Inflammatory macrophage treated with lipopolysaccharide for 4 hours (primary cell): ENCODE measurements at places on chromosomes 6 and 20.

DNA sequence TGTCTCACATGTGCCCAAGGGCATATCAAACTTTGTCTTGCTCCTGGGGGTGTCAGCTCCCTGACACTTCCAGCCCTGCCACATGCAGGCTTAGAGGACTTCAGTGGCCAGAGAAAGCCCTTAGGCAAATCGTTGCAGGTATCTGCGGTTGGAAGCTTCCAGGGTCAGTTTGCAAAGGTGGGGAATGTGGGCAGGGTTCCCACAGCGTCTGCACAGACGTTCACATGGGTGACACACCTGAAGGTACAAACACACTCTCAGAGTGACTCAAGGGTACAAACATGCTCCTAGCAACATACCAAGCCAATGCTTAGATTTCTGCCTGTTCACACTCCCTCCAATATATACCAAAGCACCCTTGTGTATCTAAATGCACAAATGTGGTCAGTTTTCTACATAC, 30.0 kb downstream of the VSTM2L start:
- no peak for DNase-seq

DNA sequence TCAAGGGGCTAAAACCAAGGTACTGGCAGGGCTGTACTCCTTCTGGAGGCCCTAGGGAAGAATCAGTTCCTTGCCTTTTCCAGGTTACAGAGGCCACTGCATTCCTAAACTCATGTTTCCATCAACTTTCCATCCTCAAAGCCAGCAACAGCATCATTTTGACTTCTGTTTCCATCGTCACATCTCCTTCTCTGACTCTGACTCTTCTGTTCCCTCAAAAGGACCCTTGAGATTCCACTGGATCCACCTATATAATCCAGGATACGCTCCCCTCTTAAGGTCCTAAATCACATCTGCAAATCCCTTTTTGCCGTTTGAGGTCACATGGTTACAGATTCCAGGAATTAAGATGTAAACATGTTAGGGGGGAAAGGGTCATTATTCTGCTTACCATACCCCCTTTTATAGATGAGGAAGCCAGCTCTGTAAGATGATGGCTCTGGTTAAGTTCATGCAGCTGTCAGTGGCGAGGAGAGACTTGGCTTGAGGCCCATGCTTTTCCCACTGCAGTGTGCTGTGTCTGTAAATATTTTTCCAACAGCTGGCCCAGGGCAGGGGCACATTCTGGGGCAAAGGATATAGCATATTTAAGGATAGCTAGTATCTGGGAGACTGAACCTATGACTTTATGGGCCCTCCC, 114.6 kb downstream of the TNFRSF21 start:
- DNase-seq = no peak

DNA sequence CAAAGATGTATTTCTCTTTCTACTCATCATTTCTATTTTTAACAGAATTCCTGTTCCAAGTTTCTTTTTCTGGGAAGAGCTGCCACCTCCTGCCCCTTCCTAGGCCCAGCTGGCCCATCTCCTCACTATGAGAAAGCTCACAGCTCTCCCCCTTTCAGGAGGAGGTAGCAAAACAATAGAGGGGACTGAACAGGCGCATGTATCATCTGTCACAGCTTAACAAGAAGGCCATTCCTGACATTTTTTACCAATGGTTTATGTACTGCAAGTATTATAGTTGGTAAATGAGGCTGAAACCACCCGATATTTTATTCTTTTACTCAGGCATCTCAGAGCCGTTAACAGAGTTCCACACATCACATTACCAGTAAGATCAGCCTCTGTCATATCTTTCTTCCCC, 103.7 kb upstream of the MTHFD1L start:
- DNase-seq = no peak

DNA sequence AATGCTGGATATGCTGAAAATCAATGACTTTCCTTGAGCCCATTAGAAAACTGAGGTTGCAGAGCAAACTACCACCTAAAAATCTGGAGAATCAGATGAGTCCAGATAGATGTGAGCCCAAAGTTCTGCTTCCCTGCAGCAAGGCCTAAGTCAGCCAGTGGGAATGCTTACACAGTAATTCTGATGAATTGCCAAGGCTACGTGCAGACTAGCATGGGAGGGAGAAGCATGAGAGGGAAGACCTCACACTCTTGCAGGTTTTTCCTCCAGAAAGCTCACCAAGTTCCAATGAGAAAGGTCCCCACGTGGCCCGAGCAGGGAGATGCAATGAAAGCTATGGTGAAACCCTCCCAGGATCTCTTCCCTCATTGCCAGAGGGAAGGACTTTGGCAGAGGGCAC, 104.8 kb upstream of the SIRPA start:
- DNase-seq = no peak

- DNase-seq = no peak
Measured at GRCh38 chr20:50528804-50529351, 18.7 kb downstream of the PTPN1 start.

- peak; percentile 64 for DNase-seq
Measured at GRCh38 chr6:43644940-43645612, at the start of gene RSPH9. Gene RSPH9 (plus strand): TSS chr6:43645036. CDS start chr6:43645099, 63 bp downstream.

DNA sequence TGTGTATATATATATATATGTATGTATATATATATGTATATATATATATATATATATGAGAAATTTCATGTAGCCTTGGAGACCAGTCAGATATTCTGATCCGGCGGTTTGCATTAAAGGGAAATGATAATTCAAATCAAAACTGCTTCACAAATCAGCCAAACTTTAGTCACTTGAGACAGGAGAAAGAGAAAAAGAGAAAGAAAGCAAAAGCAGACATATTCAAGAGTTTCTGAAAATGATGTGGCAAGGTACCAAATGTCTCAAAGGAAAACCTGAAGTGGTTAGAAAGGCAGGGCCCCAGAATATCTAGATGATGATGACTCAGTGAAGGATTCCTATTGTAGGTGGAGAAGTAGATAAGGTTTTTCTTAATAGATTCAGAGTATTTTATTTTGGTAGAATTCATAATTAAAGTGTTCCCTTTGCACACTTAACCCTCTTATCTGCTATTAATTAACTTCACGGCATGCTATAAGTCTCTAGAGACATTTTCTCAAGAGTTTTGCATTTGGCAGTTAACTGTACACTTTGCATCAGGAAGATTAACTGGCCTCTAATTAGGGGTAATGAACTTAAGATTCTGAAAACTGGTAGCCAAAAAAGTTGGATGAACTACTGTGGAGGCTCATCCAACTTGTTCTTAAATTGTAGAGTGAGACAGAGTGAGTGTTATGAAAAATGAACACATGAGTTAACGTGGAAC, 50.1 kb upstream of the ASF1A start:
- peak; percentile 4 for DNase-seq

DNA sequence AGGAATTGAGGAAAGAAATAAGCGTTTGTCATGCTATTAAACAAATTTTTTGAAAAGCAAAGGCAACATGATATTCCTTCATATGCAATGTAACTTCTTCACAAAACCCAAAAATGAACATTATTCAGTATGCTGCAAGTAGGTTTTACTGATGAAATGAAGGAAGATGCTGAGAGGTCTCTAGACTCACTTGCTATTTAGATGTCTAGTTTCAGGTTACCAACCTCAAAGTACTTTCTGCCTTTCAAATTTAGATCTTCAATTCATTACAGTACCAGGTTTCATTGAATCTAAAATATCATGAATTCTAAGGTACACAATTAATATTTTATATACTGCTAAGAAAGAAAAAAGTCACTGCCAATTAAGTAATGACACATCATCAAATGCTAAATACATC, 39.9 kb downstream of the MYO6 start:
- DNase-seq = no peak

DNA sequence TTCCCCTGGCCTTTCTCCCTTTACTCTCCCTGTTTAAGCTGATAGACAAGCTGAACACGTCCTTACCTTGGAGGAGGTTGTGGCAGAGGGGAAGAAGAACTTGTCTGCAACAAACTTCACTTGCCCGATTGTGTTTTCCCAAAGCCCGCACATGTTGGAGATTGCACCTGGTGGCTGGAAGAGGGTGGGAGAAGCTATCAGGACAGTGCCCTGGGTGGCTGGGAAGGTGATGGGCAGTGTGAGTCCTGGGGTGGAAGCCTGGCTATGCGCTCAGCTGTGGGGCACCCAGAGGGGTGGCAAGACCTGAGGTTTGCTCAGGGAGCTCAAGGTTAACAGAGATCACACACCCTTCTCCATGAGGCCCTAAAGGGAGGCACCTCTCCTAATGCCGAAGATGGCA, 25.0 kb upstream of the SSTR4 start:
- DNase-seq = no peak

DNA sequence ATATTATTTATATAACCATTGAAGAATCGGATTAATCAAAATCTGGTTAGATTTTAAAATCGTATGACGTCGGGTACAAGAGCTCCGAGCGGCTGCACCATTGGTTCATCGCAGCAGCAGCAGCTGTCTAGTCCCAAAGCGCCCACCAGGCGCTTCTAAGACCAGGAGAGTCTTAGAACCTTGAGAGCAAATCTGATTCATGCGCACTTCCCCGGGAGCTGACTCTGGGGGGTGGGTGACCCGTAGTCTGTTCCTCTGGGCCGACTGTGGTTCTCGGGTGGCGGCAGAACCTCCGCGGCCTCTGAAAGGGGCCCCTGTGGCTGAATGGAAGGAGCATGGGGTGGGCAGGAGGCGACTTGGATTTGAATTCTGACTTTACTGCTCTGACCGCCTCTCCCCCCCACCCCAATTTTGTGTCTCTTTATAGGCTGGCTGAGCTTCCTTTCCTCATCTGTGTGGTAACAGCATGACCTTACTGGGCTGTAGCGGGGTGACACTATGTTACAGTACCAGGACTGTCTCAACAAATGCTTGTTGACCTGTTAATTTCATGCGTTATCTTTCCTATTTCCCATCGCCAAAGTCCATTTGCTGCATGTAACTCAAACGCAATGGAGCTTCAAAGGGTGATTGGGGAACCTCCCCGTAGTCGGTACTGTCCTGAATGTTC, 119.7 kb downstream of the RTN4IP1 start:
- peak; percentile 32 for DNase-seq

DNA sequence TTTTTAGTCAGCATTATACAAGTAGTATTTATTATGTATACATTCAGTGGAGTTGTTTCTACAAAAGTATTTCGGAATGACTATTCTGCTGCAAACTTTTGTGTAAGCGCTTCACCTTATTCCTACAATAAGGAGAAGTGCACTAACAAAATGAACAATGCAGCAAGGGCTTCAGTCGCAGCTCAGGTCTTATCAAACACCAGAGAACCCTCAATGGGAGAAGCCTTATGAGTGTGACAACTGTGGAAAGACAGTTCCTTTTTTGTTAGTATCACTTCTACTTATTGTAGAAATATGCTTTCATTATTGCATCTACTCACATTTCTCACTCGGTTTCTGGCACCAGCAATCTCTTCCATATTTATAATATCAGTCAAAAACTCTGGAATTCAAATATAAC, 18.8 kb downstream of the ZKSCAN3 start:
- DNase-seq = peak; percentile 84

GRCh38 chr6:106206905-106207304, 118.7 kb downstream of the ATG5 start:
- DNase-seq = no peak

- DNase-seq = no peak
Measured at GRCh38 chr6:159728531-159728964, 1.2 kb downstream of the WTAP start.

- peak; percentile 36 for DNase-seq
Measured at GRCh38 chr20:31967830-31968249, at the start of gene XKR7. Gene XKR7 (plus strand): TSS chr20:31968151. CDS start chr20:31968176, 25 bp downstream.
